ENCODE measurements at places on chromosomes 12 and 14.

- no peak for DNase-seq
Measured at GRCh38 chr14:74155749-74156148, 71.0 kb downstream of the LIN52 start.

GRCh38 chr12:77118696-77119095 lies 53.3 kb upstream of the E2F7 start:
- no peak for DNase-seq

GRCh38 chr14:93104961-93105360 lies 10.8 kb downstream of the ITPK1 start:
- no peak for DNase-seq

- no peak for DNase-seq
Measured at GRCh38 chr12:12616512-12617310, 5.0 kb downstream of the CREBL2 start.

DNA sequence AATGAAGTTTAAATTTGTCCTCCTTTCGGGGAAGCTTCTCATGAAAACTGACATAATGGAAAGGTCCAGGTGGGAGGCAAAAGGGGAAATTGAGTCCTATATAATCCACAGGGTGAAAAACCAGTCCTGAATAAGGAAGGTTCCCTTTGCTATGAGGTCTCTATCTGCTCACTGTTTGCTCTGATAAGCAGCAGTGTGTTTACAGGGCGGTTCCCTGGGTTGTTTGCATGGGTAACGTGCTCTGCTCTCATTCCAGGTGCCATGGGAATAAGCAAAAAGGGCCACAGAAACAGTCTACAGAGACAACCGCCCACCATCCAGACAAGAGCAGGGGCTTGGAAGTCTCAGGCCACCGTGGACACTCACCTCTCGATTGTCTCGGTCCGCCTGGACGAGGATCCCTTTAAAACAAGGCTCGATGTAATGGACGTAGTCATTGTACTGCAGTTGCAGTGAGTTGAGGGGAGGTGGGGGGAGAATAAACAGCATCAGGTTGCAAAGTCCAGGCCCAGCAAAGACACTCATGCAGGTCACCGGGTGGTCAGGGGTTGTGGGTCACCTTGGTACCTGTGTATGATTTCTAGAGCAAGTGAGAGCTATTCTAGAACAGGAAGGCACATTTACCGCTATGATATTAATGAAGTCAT lies 32.7 kb downstream of the CACNA2D4 start:
- no peak for DNase-seq
